Pancreas (tissue), 10 donors: ENCODE measurements at places on chromosomes 12 and 14.

GRCh38 chr12:98893126-98893674 lies 248.1 kb downstream of the APAF1 start:
- H3K36me3 ChIP-seq = no peaks in the 10 kb centered on the region
- peaks cover 4% of the 10 kb centered on the region for H3K4me1 ChIP-seq
- H3K27me3 ChIP-seq = no peaks in the 10 kb centered on the region
- DNase-seq = no peak
- no peak overlapping the region for H3K27ac ChIP-seq
- H3K4me3 ChIP-seq = no peak overlapping the region

DNA sequence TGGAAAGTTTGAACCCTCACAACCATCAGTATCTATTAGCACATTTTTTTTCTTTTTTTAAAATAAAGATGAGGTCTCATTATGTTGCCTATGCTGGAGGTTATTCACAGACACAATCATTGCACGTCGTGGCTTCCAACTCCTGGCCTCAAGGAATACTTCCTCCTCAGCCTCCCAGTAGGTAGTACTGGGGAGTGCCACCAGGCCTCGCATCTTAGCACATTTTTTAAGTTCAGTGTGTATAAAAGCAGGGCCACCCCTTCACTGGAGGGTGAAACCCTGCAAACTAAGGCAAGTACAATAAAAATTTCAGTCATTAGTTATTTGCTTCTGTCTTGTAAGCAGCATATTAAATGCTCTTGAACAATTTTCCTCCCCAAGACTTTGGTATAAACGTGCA lies 114.2 kb upstream of the SINHCAF start:
- no peaks in the 10 kb centered on the region for H3K27me3 ChIP-seq
- no peak overlapping the region for H3K27ac ChIP-seq
- H3K4me3 ChIP-seq = no peak overlapping the region
- no peak for DNase-seq
- no peaks in the 10 kb centered on the region for H3K4me1 ChIP-seq

DNA sequence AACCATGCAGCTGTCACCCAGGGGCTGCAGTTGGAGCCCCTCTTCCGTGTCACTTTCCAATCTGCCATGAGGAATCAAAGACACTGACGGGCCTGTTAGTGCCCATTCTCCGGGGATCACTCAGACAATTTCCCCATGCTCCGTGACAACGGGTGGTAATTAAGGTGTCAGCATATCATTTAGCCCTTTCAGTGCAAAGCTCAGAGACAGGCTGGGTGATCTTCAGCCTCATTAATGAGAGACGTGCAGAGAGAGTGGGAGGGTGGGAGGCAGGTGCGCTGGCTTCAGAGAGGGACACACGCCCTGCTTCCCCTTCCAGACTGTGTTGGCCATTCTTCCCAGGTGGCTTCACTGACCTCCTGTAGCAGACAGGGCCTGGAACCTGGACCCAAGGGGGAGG lies 58.7 kb downstream of the MVK start:
- H3K27me3 ChIP-seq = no peaks in the 10 kb centered on the region
- no peak overlapping the region for H3K27ac ChIP-seq
- no peaks in the 10 kb centered on the region for H3K36me3 ChIP-seq

DNA sequence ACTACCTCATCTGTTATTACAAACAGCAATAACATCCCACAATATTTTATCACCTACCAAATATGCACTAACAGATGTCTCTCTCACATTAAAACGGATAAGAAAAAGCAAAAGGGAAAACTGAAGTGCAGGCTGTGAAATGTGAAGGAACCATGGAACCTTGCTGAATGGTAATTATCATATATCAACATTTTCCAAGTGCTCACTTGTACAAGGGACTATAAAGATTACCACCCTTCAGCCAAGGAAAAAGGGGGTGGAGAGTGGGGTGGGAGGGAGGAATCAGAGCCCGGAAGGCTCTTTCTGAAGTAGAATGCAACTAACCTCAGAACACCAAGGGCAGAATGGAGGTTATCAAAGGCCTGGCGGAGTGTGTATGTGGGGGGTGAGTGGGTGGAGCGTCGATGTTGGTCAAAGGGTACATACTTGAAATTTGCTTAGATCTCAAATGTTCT lies 1.2 kb downstream of the SNX6 start:
- peak overlapping the region; percentile 99 for H3K4me3 ChIP-seq
- no peaks in the 10 kb centered on the region for H3K27me3 ChIP-seq
- no peak overlapping the region for H3K27ac ChIP-seq
- DNase-seq = no peak
- H3K36me3 ChIP-seq = no peaks in the 10 kb centered on the region

GRCh38 chr12:22340143-22340542 lies 5.6 kb upstream of the ST8SIA1 start:
- no peaks in the 10 kb centered on the region for H3K27me3 ChIP-seq
- no peaks in the 10 kb centered on the region for H3K36me3 ChIP-seq
- H3K4me1 ChIP-seq = no peaks in the 10 kb centered on the region
- no peak for DNase-seq

GRCh38 chr12:21551841-21552465 lies 25.9 kb downstream of the SPX start:
- no peaks in the 10 kb centered on the region for H3K36me3 ChIP-seq
- DNase-seq = no peak
- H3K4me1 ChIP-seq = no peaks in the 10 kb centered on the region
- H3K27me3 ChIP-seq = no peaks in the 10 kb centered on the region
- H3K27ac ChIP-seq = no peak overlapping the region

DNA sequence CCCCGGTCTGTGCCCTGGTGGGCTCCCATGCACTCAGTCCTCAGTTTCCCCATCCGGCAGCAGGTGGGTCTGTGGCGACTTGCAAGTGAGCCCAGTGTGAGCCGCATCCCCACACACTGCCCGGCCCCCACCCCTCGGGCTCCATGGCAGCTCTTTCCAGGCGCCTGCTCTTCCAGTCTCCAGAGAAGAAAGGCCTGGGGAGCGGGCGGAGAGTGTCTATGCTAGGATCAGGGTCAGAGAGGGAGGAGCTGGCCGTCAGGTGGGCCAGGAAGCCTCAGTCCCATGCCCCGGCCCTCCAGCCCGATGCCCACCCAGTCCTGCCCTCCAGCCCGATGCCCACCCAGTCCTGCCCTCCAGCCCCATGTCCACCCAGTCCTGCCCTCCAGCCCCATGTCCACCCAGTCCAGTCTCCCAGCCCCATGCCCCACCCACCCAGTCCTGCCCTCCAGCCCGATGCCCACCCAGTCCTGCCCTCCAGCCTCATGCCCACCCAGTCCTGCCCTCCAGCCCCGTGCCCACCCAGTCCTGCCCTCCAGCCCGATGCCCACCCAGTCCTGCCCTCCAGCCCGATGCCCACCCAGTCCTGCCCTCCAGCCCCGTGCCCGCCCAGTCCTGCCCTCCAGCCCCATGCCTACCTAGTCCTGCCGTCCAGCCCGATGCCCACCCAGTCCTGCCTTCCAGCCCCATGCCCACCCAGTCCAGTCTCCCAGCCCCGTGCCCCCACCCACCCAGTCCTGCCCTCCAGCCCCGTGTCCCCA lies 49.2 kb downstream of the FBRSL1 start:
- H3K4me1 ChIP-seq = no peaks in the 10 kb centered on the region
- H3K27ac ChIP-seq = no peak overlapping the region
- H3K4me3 ChIP-seq = no peak overlapping the region
- H3K36me3 ChIP-seq = no peaks in the 10 kb centered on the region

- H3K27ac ChIP-seq = peak overlapping the region; percentile 65
- H3K36me3 ChIP-seq = no peaks in the 10 kb centered on the region
- no peaks in the 10 kb centered on the region for H3K27me3 ChIP-seq
- peak; percentile 75 for DNase-seq
- H3K4me1 ChIP-seq = peaks cover 13% of the 10 kb centered on the region
Observed at GRCh38 chr12:118120579-118121363, 15.2 kb upstream of the PEBP1 start.

- H3K27ac ChIP-seq = no peak overlapping the region
- no peak overlapping the region for H3K4me3 ChIP-seq
- H3K27me3 ChIP-seq = no peaks in the 10 kb centered on the region
- H3K4me1 ChIP-seq = no peaks in the 10 kb centered on the region
- no peaks in the 10 kb centered on the region for H3K36me3 ChIP-seq
Observed at GRCh38 chr12:66633676-66634075, 45.2 kb downstream of the GRIP1 start.

- H3K4me1 ChIP-seq = no peaks in the 10 kb centered on the region
- no peaks in the 10 kb centered on the region for H3K36me3 ChIP-seq
- no peak overlapping the region for H3K27ac ChIP-seq
- no peak for DNase-seq
- H3K27me3 ChIP-seq = no peaks in the 10 kb centered on the region
- no peak overlapping the region for H3K4me3 ChIP-seq
Observed at GRCh38 chr14:105666420-105666819, 140.0 kb downstream of the TMEM121 start.

- H3K4me3 ChIP-seq = no peak overlapping the region
- DNase-seq = no peak
- H3K4me1 ChIP-seq = no peaks in the 10 kb centered on the region
- no peaks in the 10 kb centered on the region for H3K27me3 ChIP-seq
Observed at GRCh38 chr12:109625131-109625559, 51.6 kb downstream of the MVK start.

DNA sequence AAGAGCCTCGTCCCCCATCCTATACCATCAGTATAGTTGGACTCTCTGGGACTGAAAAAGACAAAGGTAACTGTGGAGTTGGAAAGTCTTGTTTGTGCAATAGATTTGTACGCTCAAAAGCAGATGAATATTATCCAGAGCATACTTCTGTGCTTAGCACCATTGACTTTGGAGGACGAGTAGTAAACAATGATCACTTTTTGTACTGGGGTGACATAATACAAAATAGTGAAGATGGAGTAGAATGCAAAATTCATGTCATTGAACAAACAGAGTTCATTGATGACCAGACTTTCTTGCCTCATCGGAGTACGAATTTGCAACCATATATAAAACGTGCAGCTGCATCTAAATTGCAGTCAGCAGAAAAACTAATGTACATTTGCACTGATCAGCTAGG lies 13.6 kb downstream of the ARHGAP5 start:
- H3K27me3 ChIP-seq = no peaks in the 10 kb centered on the region
- no peak overlapping the region for H3K27ac ChIP-seq
- H3K36me3 ChIP-seq = peaks cover 13% of the 10 kb centered on the region
- DNase-seq = no peak
- H3K4me3 ChIP-seq = no peak overlapping the region
- H3K4me1 ChIP-seq = peaks cover 22% of the 10 kb centered on the region

DNA sequence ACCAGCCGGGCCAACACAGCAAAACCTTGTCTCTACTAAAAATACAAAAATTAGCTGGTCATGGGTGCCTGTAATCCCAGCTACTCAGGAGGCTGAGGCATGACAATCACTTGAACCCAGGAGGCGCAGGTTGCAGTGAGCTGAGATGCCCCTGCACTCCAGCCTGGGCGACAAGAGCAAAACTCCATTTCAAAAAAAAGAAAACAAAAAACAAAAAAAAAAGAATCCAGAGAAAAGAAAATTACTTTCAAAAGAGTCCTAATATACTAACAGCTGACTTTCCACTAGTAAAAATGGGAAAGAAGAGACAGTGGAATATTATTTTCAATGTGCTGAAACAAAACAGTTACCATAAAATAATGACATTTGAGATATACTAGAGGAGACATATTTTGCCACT lies 8.3 kb upstream of the INSM2 start:
- no peak for DNase-seq
- H3K4me1 ChIP-seq = no peaks in the 10 kb centered on the region
- H3K4me3 ChIP-seq = no peak overlapping the region

- no peak overlapping the region for H3K4me3 ChIP-seq
- no peak overlapping the region for H3K27ac ChIP-seq
- H3K36me3 ChIP-seq = no peaks in the 10 kb centered on the region
- DNase-seq = no peak
- no peaks in the 10 kb centered on the region for H3K4me1 ChIP-seq
Observed at GRCh38 chr12:24045816-24046257, 96.4 kb upstream of the SOX5 start.

- no peaks in the 10 kb centered on the region for H3K4me1 ChIP-seq
- no peaks in the 10 kb centered on the region for H3K36me3 ChIP-seq
- no peaks in the 10 kb centered on the region for H3K27me3 ChIP-seq
Observed at GRCh38 chr12:11959117-11959823, 111.5 kb upstream of the BCL2L14 start.

GRCh38 chr14:61973981-61974380 lies 211.8 kb downstream of the SNAPC1 start:
- H3K4me3 ChIP-seq = no peak overlapping the region
- DNase-seq = no peak
- H3K4me1 ChIP-seq = peaks cover 8% of the 10 kb centered on the region
- no peak overlapping the region for H3K27ac ChIP-seq

DNA sequence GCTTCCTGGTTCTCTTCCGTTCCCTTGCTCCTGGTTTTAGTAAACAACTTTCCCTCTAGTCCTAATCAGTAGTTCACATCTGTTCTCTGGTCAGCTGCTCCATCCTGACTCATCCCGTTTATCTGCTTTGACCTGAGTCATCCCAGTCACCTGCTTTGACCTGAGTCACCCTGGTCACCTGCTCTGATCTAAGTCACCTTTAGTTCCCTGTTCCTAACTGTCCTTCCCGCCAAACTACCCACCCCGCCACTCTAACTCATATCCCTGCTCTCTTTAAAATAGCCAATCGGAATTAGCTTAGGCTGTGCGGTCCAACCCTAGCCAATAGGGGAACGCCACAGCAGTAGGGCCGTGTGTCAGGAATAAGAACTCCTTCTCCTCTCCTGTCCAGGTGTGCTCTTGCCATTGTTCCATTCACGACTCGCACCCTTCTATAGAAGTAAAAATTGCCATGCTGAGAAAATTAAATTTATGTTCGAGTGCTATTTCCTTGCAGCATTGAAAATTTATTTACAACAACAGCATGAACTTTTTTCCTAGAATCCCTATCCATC lies 3.1 kb upstream of the ANKRD33 start:
- H3K27me3 ChIP-seq = no peaks in the 10 kb centered on the region
- no peaks in the 10 kb centered on the region for H3K36me3 ChIP-seq
- H3K4me3 ChIP-seq = no peak overlapping the region
- no peak for DNase-seq
- no peak overlapping the region for H3K27ac ChIP-seq
- H3K4me1 ChIP-seq = no peaks in the 10 kb centered on the region

GRCh38 chr12:87441511-87441910 lies 587.7 kb downstream of the C12orf50 start:
- DNase-seq = no peak
- no peaks in the 10 kb centered on the region for H3K27me3 ChIP-seq
- H3K4me1 ChIP-seq = no peaks in the 10 kb centered on the region
- H3K36me3 ChIP-seq = no peaks in the 10 kb centered on the region
- H3K4me3 ChIP-seq = no peak overlapping the region

DNA sequence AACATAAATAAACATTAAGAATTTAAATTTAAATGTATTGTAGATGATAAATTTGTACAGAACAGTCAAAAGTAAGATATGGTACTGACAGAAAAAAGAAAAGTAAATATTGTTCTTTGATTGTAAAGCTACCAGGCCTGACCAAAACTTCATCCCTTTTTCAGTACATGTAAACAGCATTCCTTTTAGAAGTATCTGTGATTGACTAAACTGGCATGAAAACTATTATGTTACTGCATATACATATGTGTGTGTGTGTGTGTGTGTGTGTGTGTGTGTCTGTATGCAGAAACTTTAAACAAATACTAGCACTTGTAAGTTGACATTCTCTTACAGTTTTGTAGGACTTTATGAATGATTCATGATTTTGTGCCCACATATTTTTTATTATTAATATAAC lies 270.9 kb downstream of the C12orf50 start:
- no peak overlapping the region for H3K27ac ChIP-seq
- no peaks in the 10 kb centered on the region for H3K27me3 ChIP-seq

GRCh38 chr12:49231878-49232655 lies 32.8 kb upstream of the TUBA1C start:
- H3K36me3 ChIP-seq = no peaks in the 10 kb centered on the region
- no peak overlapping the region for H3K4me3 ChIP-seq

GRCh38 chr12:13740149-13740545 lies 241.3 kb downstream of the GRIN2B start:
- H3K4me3 ChIP-seq = no peak overlapping the region
- no peaks in the 10 kb centered on the region for H3K36me3 ChIP-seq
- no peak for DNase-seq
- H3K27ac ChIP-seq = no peak overlapping the region
- no peaks in the 10 kb centered on the region for H3K4me1 ChIP-seq
